HuH-7.5 (cell line): ENCODE measurements at places on chromosomes 6 and 20.

- no peak for DNase-seq
These were observed 25.3 kb upstream of the RIPOR2 start for GRCh38 chr6:24960991-24961475.

- DNase-seq: no peak
These were observed 18.5 kb downstream of the DACT2 start for GRCh38 chr6:168300975-168301647.

DNA sequence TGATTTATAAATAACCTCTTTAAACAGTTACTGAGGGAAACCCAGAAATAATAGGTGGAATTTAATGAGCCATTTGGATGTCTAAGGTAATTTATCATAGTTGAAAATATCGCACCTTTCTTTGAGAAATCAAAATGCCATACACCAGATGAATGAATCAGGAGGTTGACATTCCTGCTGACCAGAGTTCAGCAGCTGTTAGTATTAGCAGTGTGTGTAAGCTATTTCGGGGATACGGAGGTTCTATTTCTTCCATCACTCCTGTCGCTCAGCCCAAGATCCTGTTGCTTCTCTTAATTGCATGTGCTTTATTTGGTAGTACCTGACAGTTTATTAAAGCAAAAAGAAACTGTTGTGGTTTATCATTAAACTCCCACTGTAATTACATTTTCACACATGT is 67.1 kb downstream of the HDGFL1 start:
- DNase-seq: no peak

DNA sequence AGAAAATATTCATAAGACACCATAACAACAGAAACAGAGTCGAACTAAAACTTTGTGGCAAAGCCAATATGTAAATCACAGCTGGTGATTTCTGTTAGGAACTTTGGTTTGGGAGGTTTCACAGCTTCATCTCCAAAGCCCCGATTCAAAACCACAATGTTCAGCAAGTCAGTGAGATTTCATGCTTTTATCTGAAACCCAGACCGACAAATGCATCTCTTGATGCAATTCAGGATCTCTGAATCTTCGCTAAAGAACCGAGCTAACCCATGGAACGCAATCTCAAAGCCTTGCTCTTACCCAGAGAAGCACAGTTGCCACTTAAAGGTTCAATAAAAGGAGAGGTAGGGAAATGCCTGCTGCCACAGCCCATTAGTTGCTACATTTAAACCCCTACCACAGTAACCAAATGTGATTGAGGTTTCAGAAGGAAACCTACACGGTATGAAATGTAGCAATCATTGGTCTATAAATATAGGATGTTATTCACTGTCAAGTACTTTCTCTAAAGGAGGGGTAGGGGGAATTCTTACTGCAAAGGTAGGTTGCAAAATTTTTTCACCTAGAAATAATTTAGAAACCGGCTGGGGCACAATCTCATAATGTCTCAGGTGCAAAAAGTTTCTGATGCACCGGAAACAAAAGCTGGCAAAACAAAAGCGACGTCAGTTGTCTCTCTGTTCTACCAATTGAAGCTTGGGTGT is 381.0 kb upstream of the ARID1B start:
- no peak for DNase-seq

DNA sequence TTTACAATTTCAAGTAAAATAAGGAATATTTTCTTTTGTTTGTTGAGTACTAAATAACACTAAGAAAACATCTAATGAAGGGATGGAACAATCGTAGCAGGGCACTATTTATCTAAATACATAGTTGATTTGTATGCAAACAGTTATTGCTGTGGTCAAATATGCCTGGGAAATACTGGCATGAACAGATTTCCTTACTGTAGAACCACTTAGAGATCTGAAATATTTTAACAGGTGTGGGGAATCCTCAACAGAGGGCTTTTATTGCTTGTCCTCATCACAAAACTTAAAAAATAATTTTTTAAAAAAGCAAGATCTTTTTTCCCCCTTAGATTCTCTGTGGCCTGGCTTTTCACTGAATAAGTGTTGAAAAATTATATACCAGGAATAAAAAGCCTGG is 233.0 kb upstream of the FAM83B start:
- no peak for DNase-seq

DNA sequence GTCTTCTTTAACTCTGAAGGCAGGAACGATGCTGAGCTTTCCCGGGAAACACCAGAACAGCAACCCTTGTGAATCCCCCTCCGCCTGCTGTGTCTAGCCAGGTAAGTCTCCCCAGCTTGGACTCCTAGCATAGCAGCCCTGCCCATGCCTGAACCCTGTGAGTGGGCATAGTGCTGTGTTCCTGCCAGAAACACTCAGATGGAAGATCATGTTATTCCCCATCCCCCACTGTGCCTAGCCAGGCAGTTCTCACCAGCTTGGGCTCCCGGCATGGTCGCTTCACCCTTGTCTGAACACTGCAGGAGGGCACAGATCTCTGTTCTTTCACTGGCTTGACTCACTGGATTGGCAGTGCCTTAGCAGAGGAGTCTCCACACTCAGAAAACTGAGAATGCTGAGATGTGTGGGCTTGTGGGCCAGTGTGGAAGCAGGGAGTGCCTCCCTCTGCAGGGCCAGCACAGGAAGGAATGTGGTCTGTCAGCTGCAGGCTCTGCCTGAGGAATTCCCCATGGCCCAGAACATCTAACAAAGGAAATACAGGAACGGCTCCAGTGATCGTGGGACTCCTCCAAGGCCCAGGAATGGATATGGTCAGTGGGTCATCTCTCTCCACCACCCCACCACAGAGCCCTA is 440.1 kb upstream of the ADGRB3 start:
- no peak for DNase-seq

- DNase-seq: no peak
These were observed 188.0 kb upstream of the SLC24A3 start for GRCh38 chr20:19024296-19025035.
